ENCODE measurements at places on chromosomes 4 and X. TPM values are rescaled to one million over a fixed set of nuclear protein-coding genes. Genes with fewer than 3 reads are reported as not detected.

Gene KLHL4
- 1.6 TPM for total RNA-seq

Gene TMPRSS11A
- total RNA-seq: not detected

Gene NWD2
- total RNA-seq: not detected

Gene TXK
- total RNA-seq: 0.56 TPM

Gene NAP1L3
- total RNA-seq: 18.6 TPM

Gene PPP1R2C
- total RNA-seq: not detected

Gene FRMPD4
- 0.13 TPM for total RNA-seq

Gene SSX2
- total RNA-seq: not detected

Gene KLB
- 0.06 TPM for total RNA-seq

Gene HTRA3
- total RNA-seq: 1.8 TPM

Gene CYBB
- not detected for total RNA-seq

Gene DSPP
- not detected for total RNA-seq

Gene ERVMER34-1
- not detected for total RNA-seq

Gene DBET
- not detected for total RNA-seq

Gene SCRG1
- total RNA-seq: 0.31 TPM
